ENCODE measurements at places on chromosomes 1 and 21.

- no peak for DNase-seq
Observed at GRCh38 chr1:107138767-107139445, 1.9 kb upstream of the NTNG1 start.

GRCh38 chr1:24098943-24099638, 12.8 kb downstream of the MYOM3 start:
- no peak for DNase-seq

GRCh38 chr21:16837321-16837720, 675.5 kb upstream of the CXADR start:
- DNase-seq, result no peak

DNA sequence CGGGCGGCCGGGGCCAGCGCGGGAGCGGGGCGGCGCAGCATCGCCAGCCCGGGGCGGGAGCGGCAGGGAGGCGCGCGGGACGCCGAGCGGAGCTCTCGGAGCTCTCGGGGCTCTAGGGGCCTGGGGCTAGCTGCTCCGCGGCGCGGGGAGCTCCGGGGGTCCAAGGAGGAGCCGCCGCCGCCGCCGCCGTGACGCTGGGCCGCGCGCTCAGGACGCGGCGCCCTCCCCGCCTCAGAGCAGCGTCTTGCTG, 147 bp downstream of the CLSTN1 start:
- DNase-seq, result no peak

DNA sequence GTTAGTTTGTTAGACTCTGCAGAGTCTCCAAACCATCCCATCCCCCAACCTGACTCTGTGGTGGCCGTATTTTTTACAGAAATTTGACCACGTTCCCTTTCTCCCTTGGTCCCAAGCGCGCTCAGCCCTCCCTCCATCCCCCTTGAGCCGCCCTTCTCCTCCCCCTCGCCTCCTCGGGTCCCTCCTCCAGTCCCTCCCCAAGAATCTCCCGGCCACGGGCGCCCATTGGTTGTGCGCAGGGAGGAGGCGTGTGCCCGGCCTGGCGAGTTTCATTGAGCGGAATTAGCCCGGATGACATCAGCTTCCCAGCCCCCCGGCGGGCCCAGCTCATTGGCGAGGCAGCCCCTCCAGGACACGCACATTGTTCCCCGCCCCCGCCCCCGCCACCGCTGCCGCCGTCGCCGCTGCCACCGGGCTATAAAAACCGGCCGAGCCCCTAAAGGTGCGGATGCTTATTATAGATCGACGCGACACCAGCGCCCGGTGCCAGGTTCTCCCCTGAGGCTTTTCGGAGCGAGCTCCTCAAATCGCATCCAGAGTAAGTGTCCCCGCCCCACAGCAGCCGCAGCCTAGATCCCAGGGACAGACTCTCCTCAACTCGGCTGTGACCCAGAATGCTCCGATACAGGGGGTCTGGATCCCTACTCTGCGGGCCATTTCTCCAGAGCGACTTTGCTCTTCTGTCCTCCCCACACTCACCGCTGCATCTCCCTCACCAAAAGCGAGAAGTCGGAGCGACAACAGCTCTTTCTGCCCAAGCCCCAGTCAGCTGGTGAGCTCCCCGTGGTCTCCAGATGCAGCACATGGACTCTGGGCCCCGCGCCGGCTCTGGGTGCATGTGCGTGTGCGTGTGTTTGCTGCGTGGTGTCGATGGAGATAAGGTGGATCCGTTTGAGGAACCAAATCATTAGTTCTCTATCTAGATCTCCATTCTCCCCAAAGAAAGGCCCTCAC, at the start of gene OLIG2:
OLIG2 (plus strand) TSS at position 447 of the 954 bp plus-strand sequence. CDS start 928 bp downstream, outside the sequence.
- no peak for DNase-seq

DNA sequence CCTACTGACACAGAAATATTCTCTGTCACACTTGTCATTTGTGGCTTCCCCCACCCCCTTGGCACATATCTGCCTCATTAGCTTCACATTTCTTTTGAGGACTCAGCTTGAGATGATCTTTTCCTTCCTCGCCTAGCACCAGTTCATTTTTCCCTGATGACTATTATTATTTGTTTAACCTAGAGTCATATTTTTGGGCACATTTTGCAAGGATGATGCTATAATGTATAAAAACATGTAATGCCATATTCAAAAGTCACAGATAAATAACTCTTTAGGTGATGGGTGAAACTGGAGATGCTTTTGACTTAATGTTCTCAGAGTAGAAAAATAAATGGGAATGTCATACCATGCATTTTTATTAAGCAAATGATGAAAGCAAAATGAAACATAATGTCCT, 202.7 kb downstream of the BACH1 start:
- DNase-seq, result no peak

DNA sequence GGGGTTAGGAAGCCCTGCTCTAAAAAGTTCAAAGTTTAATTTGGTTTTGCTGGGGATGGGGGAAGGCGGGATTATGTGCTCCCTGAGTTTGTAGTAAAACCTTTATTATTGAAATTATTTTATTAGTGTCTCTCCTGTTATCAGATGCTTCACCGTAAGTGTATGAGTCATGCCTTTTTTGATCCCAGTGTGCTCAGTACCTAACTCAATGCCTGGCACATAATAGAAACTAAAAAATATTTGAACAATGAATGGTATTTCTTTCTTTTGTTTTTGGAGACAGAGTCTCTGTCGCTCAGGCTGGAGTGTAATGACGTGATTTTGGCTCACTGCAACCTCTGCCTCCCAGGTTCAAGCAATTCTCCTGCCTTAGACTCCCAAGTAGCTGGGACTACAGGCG, 6.4 kb downstream of the SNRPE start:
- DNase-seq, result no peak

GRCh38 chr1:209618756-209619420, 33.3 kb downstream of the LAMB3 start:
- no peak for DNase-seq

DNA sequence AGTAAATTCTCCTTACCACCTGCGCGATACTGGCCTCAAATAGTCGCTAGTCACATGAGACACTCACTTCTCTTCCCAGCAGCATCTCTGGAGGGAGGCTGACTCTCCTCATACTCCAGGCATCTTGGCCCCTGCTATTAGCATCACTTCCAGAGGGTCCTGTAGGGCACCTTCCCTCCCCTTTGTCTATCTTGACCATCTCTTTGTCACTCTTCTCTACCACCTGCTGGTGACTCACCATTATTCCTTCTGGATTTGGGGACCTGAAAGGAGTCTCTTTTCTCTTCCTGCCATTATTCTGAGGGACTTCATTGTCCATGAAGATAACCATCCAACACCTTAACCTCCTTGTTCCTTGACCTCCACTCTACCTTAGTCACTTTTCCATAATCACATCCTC, 31.7 kb upstream of the GPR37L1 start:
- DNase-seq, result no peak

- DNase-seq, result no peak
Observed at GRCh38 chr1:40382108-40382460, 8.6 kb downstream of the SMAP2 start.

DNA sequence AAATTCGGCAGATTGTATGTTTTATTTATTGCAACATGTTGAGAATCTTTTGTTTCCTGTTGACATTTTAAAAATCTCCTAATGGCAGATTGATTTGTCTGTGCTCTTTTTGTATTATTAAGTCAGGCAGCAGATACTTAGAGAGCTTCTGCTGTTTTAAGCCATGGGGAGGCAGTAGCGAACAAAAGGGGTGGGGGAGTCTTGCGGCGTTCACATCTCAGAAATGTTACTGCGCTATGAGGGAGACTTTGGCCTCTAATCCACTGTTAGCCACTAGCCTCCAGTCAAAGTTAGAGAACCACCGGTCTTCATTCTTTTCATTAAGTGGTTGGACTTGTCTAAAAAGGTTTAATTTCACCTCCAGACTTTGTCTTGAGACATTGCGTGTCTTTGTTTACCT, 93.6 kb downstream of the DYRK1A start:
- DNase-seq, result no peak

DNA sequence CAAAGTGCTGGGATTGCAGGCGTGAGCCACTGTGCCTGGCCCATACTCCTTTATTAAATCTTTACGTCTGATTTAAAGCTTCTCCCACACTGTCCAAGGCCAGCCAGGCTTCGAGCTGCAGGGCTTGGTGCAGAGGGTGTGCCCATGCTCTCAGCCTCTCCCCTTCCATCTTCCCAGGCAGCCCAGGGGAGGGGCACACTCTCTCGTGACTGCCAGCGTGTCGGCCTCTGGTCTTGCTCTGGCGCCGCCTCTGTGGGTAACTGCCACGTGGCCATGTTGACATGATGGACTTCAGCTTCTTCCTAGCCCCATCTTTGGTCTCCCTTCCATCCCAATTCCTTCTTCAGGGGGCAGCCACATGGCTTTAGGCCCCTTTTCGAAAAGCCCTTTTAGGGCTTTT, 4.7 kb downstream of the GPR137B start:
- DNase-seq, result no peak

DNA sequence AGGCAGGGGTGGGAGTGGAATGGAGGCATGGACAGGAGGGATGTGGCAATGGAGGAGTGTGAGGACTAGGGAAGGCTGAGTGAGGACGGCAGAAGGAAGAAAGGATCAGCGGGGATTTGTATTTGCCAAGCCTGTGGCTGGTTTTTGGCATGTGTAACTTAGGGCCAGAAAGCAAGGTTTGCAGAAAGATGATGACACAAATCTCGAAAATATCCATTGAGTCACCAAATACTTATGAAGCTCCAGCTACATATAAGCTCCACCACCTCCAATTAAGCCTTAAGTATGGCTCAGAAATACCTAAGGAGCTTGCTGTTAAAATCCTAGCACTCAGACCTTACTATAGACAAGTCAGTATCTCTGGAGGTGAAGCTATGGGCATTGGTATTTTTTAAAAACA, 90.1 kb downstream of the OMA1 start:
- DNase-seq, result no peak

DNA sequence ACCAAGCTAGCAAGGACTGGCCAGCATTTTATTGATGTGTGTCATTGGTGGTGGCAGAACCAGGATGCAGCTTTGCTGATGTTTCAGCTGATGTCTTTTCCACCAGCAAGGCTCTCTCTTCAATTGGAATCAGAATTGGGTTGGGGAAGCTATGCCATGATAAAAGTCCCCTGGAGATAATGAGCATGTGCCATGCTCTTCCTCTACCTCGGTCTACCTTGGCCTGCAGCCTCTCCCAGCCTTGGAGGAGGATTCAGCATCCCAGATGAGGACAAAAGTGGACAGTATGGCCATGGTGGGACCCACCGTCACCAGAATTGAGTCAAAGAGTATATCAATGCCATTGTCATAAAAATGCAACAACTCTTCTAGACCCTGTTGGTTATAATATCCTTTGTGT, 8.6 kb downstream of the AVPR1B start:
- no peak for DNase-seq

DNA sequence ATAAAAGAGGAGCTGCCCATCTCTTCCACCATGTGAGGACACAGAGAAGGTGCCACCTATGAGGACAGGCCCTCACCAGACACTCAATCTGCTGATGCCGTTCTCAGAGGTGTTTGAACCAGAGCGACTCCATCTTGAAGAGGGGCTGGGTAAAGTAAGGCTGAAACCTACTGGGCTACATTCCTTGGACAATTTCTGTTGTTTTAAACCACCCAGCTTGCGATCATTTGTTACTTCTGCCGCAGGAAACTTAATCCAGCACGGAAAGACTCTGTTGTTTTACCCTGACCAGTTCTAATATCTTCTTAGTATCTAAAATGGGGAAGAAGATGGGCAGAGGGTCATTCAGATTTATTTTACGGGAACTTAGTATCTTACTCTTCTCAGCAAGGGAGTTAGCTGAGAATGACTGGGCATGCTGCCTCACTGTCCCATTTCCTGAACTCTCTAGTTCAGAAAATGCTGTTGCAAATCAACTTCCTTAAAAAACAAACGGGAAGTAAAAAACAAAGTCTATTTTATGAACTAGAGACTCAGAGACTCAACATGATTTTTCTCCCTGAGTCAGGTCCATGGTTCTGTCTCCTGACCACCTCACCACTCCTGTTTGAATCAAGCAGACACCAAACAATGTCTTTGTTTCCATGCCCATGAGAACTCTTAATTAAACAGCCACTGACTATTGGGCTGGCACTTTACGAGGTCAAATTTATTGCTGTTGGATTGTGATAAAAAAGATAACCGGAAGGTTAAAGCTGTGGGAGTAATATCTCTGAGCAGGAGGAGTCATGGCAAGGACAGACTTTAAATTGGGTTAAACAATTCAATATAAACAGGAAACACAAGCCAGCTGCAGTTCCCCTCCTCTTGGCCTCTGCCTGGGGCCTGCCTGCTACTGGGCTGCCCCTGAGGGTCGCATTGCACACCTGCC, 23.8 kb upstream of the IFNAR1 start:
- no peak for DNase-seq

- no peak for DNase-seq
Observed at GRCh38 chr1:227944931-227945890, 2.5 kb downstream of the WNT9A start.

DNA sequence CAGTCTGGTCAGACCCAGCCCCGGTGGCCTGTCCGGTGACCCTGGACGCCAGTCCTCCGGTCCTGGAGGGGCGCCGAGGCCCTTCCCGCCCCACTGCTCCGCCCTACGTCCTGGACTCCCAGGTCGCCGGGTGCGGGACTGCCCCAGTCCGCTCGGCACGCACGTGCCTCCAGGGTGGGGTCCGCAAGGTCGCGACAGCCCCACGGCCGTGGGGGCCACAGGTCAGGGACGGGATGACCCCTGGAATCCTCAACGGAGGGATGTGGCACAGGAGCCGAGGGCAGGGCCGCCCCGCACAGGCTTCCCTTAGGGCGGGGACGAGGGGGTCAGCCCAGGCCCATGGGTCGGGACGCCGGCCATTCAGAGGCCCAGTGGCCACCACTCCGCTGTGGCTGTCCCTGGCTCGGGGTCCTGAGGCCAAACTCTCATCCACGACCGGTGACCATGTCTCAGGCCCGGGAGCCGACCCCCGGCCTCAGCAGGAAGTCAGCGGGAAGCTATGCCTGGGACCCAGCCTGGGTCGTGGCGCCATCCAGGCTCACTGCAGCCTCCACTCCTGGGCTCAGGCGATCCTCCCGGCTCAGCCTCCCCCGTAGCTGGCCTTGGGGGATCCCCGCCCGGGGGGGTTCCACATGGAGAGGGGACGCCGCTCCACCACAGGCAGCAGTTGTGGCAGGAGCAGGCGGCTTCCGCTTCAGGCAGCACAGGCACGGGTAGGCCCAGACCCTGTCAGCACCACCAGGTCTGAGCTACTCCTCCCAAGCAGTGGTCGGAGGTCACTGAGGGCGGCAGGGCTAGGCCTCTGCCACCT, 599 bp upstream of the TMEM240 start:
- no peak for DNase-seq

DNA sequence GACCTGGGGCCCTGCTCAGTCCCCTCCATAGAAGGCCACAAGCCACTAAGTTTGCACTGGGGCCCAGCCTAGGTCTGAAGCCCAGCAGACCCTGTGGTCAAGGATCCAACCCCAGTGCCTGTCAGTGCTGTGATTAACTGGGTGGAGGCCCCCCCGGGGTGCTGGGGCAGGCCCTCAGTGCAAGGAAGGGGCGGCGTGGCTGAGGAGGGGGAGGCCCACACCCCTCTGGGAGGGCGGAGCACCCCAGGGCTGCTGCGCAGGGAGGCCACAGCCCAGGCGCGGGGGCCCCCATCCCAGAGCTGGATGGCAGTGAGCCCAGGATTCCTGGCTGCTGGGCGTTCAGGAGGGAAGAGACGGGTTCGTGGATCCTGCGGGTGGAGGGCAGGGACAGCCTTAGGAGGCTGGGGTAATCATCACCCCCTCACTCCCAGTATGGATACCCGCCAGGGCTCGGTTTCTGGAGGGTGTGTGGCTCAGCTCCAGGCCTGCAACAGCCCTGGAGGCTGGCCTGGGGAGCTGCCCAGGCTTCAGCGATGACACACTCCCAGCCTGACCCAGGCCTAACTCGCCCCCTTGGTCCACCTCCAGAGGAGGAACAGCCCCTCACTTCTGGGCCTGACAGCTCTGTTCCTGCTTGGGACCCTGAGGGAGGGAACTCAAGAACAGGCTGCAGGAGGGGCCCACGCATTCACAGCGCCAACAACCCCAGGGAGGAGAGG, 890 bp downstream of the GJC2 start:
- no peak for DNase-seq

GRCh38 chr1:156152628-156153027, 757 bp upstream of the SEMA4A start:
- DNase-seq, result no peak

All from NCI-H1436 treated with DMSO at 0.1 percent for 48 hours (cell line).